Fibroblast of skin of right biceps (primary cell): ENCODE measurements at places on chromosomes 6 and 20.

GRCh38 chr6:52523378-52524142 lies 53.3 kb downstream of the TRAM2 start:
- no peak for DNase-seq

- peak; percentile 75 for DNase-seq
These were observed 105.2 kb downstream of the OR2B2 start for GRCh38 chr6:27806981-27807440.

DNA sequence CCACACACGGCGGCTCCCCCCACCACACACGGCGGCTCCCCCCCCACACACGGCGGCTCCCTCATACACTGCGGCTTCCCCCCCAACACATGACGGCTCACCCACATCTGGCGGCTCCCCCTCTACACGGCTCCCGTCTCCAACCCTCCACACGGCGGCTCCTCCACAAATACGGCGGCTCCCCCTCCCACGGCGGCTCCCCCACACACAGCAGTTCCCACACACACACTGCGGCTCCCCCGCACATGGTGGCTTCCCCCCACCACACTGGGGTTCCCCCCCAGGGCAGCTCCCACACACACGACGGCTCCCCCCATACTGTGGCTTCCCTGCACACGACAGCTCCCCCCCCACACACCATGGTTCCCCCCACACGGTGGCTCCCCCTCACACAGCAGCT lies 98.0 kb downstream of the TTLL2 start:
- DNase-seq, result no peak

DNA sequence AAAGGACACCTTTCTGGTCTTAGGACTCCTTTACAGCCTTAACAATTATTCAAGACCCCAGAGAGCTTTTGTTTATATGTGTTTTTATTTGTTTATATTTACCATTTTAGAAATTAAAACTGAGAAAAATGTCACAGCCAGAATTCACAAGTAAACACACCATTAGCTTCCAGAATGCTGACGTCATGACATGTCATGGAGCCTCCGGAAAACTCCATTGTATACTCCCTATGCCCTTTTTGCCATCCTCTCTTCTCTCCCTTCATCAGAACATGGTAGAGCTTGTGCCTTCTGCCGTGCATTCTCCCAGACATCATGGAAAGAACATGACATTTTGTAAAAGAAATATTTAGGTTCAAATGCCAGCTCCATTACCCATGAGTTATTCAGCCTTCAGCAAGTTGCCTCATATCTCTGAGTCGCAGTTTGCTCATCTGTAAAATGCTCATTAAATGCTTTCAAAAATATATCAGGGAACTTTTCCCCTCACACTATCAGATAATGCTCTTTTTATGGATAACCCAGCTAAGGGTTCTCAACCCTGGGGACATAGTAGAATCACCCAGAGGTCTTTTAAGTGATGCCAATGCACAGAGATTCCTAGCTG lies 27.8 kb downstream of the TNFAIP3 start:
- DNase-seq, result peak; percentile 88

DNA sequence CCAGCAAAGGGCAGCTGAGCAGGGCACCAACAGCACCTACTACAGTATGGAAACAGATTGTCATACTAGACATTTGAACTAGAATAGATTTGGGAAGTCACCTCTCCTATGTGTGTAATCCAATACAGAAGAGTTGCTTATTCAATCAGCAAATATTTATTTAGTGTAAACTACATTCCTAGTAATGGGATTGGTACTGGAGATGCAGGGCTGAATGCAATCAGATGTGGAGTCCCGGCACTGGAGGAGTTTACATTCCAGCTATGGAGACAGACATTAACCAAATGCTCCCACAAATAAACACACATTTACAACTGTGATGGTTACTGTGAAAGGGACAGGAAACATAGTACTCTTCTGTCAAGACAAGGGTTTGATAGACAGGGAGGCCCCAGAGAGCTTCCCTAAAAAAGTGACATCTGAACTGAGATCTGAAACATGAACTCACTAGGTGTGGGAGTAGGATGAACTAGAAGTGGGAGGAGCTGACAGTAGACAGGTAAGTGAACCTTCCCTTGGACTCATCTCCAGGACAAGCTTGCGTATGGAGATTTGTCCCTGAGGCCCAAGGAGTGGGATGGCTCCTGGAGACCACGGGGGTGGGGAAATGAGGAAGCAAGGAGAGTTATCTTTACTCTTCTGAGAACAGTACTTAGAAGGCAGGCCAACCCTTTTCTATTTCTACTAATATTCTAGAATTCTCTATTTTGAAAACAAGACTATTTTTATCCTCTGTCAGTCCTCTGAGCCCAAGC lies 420.5 kb downstream of the MAFB start:
- DNase-seq, result no peak

GRCh38 chr6:101840100-101840499 lies 446.6 kb downstream of the GRIK2 start:
- DNase-seq, result no peak

- DNase-seq, result no peak
These were observed 9.6 kb downstream of the WTAP start for GRCh38 chr6:159736908-159737307.

GRCh38 chr6:134400941-134401340 lies 83.0 kb upstream of the SGK1 start:
- no peak for DNase-seq

DNA sequence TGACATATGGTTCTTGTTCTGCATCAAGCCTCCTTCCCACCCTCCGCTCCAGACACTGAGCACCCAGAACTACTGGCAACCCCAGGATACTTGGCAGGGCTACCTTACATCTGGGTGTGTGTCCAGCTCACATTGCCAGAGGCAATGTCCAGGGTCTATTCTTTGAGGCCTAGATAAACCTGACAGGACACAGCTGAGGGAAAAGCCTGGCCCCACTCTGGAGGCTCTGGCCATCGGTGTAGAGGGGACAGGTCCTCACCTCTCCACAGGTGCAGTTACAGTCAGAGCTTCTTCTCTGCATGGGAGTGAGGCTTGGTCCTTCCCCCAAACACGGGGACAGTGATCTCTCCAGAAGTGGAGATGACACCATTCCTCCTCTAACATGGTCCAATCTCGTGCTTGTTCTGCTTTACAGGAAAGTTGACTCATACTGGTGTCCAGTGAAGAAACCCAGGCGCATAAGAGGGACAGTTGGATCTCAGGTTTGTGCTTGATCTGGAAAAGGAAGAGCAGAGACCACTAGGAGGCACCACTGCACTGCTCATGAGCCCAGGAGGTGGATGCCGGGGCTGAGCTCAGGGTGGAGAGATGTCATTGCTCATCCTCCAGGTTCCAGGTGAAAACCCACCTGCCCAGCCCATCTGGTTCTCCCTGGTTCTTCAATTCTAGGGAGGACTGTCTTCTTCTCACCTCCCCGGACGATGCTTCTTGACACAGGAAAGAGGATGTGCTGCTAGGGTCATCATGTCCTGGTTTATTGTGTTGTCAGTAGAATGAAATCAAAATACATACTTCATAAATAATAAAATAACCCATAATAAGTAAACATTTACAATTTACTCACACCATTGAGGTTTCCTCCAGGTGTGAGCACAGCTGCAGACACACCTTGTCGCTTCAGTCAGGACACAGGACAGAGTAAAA lies 14.7 kb downstream of the HLA-F start:
- peak; percentile 36 for DNase-seq

DNA sequence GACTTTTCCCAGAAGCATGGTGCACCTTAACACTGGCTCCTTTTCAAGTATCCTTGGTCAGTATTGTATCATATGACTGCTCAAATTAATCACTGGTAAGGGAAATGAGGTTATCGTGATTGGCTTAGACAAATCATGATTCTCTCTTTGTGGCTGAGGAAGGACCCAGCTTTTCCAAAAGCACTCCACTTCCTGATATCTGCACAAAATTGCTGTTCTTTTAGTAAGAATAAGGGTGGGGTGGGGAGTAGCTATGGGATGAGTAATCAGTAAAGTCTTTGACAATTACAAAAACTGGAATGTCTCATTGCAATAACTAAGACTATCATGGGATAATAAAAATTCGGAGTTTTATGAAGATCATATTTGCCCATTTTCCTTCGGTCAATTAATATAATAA lies 9.0 kb upstream of the RIPPLY2 start:
- no peak for DNase-seq

DNA sequence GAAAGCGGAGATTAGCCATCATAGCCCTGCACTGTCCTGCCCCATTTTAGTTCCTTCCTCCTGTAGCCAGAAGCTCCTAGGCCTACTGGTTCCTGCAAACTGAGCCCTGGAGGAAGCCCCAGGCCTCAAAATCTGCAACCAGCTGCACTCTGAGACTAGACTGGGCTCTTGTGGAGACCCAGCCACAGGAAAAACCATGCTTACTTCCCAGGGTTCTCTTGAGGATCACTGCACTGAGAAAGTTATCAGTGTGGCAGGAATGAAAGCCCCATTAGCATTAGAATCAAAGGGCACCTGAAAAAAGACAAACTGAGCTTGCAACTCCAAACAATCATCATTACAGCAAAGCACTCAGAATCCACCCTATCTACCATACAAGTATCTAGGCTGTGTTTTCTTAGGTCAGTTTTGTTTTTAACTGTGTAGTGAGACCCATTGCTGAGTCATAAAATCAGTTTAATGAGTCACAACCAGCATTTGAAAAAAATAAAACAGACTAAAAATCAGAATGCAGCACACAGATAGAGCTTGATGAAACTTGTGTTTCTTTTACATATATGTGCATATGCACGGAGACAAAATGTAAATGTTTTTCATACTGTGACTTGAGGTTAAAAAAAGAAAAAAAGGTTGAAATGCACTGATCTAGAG lies 91.0 kb downstream of the UNC5CL start:
- DNase-seq, result peak; percentile 79

DNA sequence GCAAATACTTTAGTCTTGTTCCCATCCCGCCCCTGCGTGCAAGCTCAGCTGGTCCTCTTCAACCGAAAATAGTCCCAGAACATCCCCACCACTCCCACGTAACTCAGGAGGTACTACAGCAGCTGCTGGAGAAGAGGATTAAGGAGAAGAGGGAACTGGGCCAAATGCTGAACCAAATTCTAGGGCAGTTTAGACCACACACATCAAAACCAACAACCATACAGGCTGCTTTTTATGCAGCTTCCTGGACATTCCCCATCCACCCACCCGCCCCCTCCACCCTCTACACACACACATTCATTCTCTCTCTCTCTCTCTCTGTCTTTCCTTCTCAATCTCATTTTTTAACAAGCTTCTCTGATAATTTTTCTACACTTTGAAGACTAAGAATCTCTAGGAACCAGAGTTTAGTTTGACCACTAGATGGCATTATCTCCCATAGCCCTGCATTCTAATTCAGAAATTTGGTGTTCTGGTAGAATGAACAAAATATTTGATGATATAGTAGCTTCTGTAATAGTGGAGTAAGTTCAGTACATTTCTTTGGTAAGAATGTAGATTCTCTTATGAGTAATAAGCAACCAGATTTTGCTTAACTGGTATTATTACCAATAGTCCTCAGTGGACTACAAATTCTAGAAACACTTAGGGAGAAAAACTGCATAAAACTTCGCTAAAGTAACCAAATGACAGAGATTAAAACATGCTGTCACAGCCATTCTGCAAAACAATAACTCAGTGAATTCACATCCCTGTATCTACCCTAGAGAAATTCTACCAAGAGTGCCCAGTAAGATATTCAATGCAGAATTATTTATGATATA lies 52.1 kb upstream of the BEND6 start:
- DNase-seq, result peak; percentile 69

- DNase-seq, result no peak
These were observed 368.4 kb upstream of the MAP3K7 start for GRCh38 chr6:90955246-90955645.

DNA sequence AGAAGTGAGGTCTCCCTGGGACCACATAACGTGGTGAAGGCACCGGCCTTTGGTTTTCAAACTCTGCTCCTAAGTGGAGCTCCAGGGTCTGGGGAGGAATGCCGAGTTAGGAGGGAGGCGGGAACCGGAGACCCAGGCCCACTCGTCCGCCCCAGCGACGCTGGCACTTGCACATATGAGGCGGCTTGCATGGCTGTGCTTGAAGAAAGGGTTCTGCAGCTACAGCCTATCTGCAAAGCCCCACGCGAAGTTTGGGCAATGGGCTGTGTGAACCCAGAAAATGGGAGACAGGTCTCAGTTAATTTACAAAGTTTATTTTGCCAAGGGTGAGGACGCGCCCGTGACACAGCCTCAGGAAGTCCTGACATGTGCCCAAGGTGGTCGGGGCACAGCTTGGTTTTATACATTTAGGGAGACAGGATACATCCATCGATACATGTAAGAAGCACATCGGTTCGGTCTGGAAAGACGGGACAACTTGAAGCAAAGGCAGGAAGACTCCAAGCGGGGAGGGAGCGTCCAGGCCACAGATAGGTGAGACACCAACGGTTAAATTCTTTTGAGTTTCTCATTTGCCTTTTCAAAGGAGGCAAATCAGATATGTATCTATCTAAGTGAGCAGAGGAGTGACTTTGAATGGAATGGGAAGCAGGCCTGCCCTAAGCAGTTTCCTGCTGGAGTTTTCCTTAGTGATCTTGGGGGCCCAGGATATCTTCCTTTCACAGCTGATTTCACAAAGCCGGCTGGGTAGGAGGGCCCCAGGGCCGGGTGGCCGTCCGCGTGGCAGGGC lies 782 bp upstream of the PCMTD2 start:
- DNase-seq, result no peak

GRCh38 chr6:41697861-41698781 lies 37.3 kb downstream of the TFEB start:
- DNase-seq, result peak; percentile 97

GRCh38 chr6:156857573-156857972 lies 80.4 kb downstream of the ARID1B start:
- DNase-seq, result peak; percentile 36
